ENCODE measurements at places on chromosomes 7 and 10.
A peak's percentile ranks its signal among the peaks of the same experiment; 100 is the strongest.

DNA sequence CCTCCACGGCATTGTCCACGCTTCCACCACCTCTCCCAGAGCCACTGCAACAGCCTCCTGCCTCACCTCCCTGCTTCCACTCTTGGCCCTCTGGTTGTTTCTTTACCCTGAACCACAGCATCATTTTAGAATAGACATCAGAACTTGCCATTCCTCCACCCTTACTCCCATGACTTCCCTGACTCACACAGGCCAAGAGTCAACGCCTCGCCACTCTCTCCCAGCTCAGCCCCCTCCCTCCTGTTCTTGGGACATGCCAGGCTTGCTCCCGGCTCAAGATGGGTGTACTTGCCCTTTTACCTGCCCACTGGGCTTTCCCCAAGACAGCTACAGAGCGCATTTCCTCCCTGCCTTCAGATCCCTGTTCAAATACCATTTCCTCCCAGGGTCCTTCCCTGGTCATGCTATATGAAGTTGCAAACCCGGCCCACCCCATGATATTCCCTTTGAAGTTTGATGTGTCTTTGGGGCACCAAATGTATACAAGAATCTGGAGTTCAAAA, 429.1 kb downstream of the RPS24 start:
- DNase-seq: no peak

DNA sequence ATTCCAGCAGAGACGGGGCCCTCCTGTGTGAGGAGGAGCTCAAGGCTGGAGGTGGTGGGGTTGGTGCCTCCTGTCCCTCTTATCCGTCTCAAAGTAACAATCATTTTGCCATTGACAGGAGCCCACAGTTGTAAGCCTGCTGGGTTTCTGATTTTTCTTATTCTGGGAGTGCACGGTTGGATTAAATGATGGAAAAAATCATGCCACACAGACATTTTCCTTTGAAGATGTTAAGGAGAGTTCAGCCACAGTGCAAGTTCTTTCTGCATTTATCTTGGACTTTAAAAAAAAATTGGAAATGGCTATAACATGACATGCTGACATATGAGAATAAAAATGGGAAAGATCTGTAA, 8.4 kb upstream of the LYZL1 start:
- no peak for DNase-seq

- DNase-seq: no peak
Observed at GRCh38 chr7:49791088-49791741, 17.8 kb downstream of the VWC2 start.

- no peak for DNase-seq
Observed at GRCh38 chr7:108294595-108294994, 161.6 kb downstream of the NRCAM start.

DNA sequence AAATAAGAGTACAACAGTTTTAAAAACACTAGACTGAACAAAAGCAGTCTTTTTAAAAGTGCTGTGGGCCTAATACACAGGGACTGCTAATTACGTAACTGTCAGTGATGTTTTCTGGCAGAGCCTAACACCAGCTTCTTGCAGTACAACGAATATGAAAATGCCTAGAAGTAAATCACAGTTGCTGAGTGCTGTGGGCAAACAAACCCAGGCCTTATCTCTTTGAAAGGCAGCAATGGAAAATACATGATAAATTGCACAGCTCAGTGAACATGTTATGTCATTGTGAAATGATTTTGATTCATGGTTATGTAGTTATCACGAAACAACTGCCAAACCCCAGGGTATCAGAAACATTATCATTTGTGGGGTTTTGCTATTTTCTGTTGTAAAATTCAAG, 428.4 kb downstream of the GFRA1 start:
- no peak for DNase-seq

DNA sequence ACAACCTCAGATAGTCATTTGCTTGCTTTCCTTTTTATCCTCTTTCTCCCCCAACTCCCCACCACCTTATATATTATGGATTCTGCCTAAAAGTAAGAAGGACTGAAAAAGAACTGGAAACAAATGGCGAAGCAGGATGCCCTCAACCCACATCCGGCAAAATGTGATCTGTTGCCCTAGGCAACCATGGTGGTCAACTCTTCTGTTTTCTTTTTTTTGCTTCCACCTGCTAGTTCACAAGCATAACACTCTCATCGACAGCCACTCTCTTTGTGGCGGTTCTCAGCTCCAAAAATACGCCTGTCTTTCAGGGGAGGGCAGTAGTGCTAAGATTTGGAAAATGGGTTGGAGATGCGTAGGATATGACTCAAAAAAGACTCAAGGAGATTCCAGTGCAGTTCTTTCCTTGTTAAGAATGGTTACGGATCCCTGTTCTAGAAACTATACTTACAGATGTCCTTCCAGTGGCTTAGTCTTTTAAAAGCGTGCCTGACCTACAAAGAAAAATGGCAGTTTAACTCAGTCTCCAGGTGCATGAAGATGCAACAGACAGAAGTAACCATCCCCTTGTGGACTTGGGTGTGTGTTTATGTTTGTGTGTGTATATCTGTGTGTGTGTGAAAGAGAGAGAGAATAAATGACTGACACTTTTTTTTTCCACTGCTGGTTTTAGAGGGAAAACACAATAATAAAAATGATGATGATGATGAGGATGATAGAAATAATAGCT, 10.7 kb downstream of the APBB1IP start:
- no peak for DNase-seq

GRCh38 chr7:154638286-154638685, 364.6 kb downstream of the PAXIP1 start:
- no peak for DNase-seq

- DNase-seq: no peak
Observed at GRCh38 chr7:123770378-123770777, 21.6 kb upstream of the WASL start.

- no peak for DNase-seq
Observed at GRCh38 chr7:149753375-149754233, 19.8 kb downstream of the ZNF467 start.

GRCh38 chr10:24703700-24704099, 20.0 kb downstream of the ARHGAP21 start:
- no peak for DNase-seq

- DNase-seq: no peak
Observed at GRCh38 chr10:3763852-3764625, 21.0 kb downstream of the KLF6 start.

DNA sequence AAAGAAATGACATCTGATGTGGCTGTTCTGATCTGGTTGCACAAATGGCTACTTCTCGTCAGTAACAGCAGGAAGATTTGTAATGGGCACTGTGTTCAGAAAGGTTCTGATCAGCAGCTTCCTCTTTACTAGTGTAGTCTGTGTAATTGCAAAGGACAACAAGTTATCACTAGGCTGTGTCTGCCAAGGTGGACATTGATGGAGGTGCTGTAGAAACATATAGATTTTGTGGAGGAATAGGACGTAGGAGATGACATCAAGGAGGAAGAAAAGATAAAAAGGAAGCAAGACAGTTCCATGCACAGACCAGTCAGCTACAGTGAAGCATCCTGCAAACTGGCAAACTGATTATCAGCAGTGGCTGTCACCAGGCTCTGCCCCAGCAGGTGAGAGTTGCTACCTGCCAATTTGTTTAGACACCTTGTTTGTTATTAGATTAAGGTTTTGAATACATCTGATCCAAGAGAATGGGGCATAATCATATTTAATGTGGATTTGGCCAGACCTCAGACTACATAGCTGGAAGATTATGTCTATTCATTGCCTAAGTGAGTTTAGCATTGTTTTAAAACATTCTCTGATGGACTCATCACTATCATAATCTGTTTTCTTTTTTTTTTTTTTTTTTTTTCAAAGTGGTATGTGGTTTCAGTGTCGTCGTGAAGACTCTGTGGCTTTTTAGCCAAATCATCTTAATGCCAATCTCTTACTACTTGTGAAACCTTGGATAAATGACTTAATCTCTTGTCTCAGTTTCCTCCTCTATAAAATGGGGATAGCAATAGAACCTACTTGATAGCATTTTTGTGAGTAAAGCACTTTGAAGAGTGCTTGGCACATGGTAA, 417.9 kb upstream of the LRGUK start:
- DNase-seq: no peak

- no peak for DNase-seq
Observed at GRCh38 chr10:101355072-101355706, 1.2 kb downstream of the BTRC start.

GRCh38 chr7:105742787-105743186, 133.6 kb downstream of the ATXN7L1 start:
- no peak for DNase-seq

- no peak for DNase-seq
Observed at GRCh38 chr7:41584746-41585145, 118.1 kb downstream of the INHBA start.

DNA sequence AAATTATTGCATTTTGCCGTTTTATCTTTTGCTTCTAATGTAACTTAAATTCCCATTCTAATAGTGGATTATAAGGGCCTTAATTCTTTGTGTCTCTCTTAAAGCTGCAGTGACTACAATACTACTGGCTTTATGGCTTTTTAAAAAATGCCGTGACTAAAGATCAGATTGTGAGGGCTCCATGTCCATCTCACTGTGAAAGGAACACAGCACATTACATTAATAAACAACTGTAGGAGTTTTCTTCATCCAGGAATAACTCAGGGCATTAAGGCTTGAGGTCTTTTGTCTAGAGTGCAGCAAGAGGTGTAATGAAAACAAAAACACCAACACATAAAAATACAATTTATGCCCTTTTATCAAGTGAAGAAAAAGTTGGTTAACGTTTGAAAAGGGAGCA, 205.3 kb downstream of the SKAP2 start:
- no peak for DNase-seq

- no peak for DNase-seq
Observed at GRCh38 chr10:93478873-93479272, 3.3 kb downstream of the MYOF start.

GRCh38 chr10:95237376-95238170, 43.5 kb downstream of the ACSM6 start:
- DNase-seq: no peak

DNA sequence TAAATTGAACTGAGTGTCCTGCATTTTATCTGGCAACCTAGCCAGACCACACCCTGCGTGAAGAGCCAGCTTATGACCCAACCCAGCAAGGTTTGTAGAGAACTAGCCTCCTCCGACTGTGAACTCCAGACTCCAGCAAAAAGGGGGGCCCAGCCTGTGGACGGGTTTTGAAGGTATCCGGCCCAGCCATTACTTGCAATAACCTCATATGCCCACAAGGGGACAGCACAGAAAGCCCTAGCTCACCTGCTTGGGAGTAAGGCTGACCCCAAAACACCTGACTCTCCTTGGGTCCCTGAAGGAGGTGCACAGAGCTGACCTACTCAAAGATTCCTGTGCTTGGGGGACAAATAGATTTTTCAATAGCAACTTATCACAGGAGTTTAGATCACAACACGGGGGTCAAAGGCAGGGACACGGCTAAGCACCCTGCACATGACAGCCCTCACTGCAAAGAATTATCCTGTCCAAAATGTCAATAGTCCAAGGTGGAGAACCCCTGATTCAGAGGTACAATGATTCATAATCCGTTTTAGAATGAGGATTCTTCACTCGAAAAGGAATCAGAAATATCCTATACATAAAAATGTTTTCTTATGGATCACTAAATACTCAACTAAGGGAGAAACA, 4.6 kb downstream of the TRPV6 start:
- DNase-seq: peak; percentile 23

GRCh38 chr10:121449482-121449924, 148.7 kb downstream of the FGFR2 start:
- no peak for DNase-seq

- no peak for DNase-seq
Observed at GRCh38 chr10:13165177-13165576, 3.8 kb downstream of the MCM10 start.

GRCh38 chr10:13892001-13892491, 305.3 kb downstream of the PRPF18 start:
- DNase-seq: no peak
